Esophagus mucosa (tissue), 1 donor: ENCODE measurements at places on chromosomes 7 and 10.

DNA sequence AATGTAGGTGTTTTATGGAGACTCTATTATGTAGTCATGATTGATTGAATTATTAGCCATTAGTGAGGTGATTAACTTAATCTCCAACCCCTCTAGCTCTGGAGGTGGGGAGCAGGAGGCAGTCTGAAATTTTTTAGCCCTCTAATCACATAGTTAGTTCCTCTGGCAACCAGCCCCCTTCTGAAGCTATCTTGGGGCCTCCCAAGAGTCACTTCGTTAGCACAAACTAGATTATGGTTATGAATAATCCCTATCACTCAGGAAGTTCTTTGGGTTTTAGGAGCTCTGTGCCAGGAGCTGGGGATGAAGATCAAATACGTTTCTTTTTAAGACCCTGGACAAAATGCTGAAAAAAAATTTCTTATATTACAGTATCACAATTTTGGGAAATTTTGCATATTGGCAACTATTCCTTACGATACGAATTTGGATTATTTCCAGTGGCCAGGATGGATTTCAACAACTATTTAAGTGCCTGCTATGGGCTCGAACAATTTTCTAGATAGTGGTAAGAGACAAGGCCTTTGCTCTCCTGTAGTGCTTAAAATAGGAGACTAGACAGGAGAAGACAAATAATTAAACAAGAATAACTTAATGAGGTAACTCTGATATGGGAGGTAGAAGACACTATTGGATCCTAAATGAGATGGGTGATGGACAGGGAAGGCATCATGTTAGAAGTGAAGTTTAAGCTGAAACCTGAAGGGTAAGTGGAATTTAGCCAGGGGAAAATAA lies 52.9 kb downstream of the BTAF1 start:
- no peak for ATAC-seq

GRCh38 chr10:119658274-119658673 lies 7.1 kb downstream of the BAG3 start:
- ATAC-seq: peak; percentile 86

- peak; percentile 65 for ATAC-seq
These were observed 62.6 kb downstream of the COL13A1 start for GRCh38 chr10:69864321-69864720.

GRCh38 chr10:13890233-13891127 lies 303.7 kb downstream of the PRPF18 start:
- no peak for ATAC-seq
